ENCODE measurements at places on chromosomes 1 and 21.

DNA sequence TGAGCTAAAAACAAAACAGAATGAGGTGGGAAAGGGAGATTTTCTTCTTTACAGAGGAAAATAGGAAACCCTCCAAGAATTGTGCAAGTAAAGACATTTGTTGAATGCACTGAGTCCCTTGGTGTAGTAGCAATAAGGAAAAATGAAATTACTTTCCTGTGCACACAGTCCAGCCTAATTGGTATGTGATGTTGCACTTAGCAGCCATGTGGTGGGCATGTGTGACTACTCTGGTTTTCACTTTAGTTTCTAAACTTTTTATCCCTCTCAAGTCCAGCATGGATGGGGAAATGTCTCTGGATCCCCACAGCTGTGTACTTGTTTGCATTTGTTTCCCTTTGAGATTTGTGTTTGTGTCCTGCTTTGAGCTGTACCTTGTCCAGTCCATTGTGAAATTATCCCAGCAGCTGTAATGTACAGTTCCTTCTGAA, 7.1 kb upstream of the AGO3 start:
- DNase-seq = no peak

- DNase-seq = no peak
These were observed 61.6 kb downstream of the PTPRC start for GRCh38 chr1:198700396-198700795.

DNA sequence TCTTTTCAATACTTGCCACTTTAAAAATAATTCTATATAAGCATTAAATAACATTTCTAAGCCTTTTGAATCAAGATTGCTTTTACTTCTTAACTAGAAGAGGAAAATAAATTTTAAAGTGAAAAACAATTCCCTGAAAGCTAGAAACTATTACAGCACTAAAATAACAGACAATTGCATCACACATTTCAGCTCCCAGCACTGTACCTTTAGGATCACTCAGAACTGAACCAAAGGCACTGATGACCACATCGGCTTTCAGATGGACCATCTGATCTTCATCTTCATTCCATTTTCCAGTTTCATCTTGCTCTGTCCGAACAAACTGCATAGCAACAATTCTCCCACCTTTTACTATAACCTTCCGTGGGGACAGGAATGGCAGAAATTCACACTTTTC, 347.3 kb downstream of the DPYD start:
- no peak for DNase-seq

- no peak for DNase-seq
These were observed 133.2 kb upstream of the COL6A1 start for GRCh38 chr21:45848331-45848730.

- no peak for DNase-seq
These were observed 153.8 kb upstream of the HMGB4 start for GRCh38 chr1:33709783-33710718.

- no peak for DNase-seq
These were observed 39.7 kb downstream of the PROX1 start for GRCh38 chr1:214027498-214027897.
